Stimulated activated CD4-positive, alpha-beta T cell treated with anti-CD3 and anti-CD28 coated beads, TNF-alpha, amount 100 ng/mL, for 48 hours (primary cell): ENCODE measurements at places on chromosomes 12 and 14.

GRCh38 chr12:95096852-95097251 is 23.4 kb upstream of the NR2C1 start:
- DNase-seq, result no peak

GRCh38 chr12:10621278-10621677 is 7.9 kb upstream of the MAGOHB start:
- no peak for DNase-seq

DNA sequence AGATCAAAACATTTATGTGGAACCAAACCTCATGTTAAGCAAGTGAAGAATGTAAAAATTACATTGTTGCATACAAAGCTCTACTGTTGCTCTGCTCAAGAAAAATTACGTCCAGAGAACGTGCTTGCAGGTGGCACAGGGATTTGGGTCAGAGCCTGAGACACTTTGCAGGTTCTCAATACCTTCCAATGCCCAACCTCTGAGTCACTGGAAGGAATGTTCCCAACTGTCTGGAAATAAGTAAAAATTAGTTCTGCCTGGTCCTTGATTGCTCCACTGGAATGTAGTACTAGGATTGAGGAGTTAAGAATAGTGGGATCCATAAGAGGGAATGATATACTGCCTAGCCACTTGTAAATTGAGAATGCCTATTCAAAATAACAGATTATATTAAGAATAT is 2.8 kb upstream of the IFNG start:
- DNase-seq, result no peak

DNA sequence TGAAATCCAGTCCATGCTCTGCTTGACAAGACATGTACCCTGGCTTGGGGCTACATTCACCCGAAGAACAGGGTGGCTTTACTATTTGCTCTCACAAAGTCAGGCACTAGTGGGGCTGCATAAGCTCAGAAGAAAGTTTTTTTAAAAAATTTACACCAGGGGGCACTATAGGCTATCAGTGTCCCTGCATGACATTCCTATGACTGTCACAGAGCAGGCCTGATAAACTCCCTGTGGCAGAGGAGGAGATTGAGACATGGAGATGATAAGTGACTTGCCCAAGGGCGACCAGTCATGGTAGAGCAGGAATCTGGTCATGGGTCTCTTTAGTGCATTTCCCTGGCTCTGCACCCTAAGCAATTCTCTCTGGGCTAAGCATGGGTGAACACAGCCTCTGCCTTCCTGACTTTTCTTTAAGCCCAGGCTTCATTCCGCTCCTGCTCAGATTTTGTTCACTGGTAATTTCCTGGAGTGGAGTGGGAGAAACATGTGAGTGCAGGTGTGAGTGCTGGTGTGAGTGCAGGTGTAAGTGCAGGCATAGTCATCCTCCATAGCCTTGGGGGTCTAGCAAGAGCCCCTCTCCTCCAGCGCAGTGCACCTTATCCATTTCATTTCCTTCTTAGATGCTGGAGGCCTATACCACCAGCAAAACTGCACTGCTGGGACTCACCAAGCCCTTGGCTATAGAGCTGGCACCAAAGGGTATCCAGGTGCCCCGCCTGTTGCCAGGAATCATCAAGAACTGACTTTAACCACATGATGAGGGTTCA is 91.6 kb downstream of the DHRS2 start:
- no peak for DNase-seq

DNA sequence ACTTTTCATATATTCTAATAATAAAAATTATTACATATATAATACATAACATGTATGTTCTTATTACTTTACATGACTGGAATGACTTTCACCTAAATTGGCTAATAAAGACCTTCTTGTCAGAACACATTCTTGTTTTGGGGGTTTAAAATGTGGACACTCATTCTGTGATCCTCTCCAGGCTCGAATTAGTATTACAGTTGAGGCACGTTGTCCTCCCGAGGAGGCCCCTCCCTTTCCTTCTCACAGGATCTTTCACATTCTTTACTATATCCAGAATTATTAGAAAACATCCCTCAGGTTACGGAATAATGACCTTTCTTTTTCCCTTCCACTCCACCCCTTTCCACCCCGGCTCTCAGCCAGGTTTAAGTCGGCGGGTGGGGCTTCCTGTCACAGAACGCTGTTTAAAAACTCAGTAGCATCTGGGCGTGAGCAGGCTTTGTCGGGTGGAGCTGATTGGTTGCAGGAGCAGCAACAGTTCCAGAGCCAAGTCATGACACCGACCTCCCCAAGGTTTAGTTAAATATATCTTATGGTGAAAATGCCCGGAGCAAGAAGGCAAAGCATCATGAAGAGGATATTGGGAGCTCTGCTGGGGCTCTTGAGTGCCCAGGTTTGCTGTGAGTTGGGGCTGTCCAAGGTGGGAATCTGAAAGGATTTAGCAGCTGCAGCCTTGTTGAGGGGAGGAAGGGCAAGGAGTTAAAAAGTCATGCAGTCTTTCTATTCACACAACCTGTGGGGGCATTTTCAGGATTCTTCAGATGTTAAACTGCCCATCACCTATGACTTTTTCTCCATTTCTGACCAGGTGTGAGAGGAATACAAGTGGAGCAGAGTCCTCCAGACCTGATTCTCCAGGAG is 396.7 kb upstream of the OR4E1 start:
- DNase-seq, result no peak

DNA sequence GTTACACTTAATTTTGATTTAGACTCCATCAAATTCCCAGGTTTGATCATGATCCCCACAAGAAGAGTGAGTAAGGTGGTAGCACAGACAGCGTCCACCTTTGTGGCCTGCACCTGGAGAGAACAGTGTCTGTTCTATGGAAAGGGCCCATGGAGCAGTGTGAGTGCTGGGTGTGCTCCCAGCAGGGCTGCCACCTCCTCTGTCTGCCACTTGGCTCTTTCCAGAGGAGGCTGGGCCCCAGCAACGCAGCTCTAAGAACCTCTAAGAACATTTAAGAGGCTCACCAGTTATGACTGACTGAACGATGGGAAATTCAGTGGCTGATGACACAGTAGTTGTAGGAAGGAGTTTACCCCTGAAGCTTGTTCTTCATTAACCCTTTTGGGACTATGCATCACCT is 17.3 kb downstream of the VDR start:
- no peak for DNase-seq

GRCh38 chr12:42255866-42256261 is 17.8 kb upstream of the YAF2 start:
- no peak for DNase-seq

DNA sequence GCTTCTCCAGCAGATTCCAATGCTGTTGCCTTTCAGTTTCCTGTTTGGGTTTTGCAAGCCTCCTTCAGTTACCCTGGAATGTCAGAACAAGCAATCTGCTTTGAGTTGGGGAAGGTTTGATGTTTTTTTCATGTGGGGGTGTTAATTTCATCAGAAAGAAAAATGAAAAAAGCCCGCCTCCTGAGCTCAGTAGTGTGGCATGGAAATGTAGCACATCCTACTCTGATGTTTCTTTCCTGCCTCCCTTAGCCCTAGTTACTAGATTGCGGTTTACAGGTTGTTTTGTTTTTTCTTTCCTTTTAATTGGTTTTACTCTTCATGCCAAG is 22.6 kb downstream of the IFNG-AS1 start:
- no peak for DNase-seq

DNA sequence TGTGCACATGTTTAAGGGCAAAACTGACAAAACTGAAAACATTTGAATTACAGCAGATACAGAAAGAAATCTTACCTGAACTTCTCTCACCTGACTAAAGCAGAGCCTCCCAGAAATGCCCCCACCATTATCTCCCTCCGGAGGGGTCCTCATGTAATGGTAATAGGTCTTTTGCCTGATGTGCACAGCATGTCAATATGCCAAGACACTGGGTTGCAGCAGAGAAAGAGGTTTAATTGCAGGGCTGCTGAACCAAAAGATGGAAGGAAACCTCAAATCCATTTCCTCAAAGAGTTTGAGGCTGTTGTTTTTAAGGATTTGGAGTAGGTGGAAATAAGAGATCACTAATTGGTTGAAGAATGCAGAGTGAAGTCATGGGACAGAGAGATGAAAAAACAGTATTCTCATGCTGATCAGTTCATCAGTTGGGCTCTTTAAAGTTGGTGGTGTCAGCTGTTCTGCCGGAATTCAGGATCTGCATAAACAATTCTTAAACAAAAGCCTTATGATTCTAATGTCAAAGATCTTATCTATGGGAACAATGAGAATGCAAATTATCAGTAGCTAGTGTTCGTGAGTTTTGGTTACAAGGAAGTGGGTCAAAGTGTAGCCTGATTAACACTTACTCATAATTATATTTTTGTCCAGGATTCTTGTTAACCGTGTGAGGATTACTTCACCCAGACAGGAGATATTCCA is 18.2 kb downstream of the ANG start:
- DNase-seq, result no peak

- no peak for DNase-seq
These were observed 35.6 kb downstream of the SCFD1 start for GRCh38 chr14:30657606-30658163.

DNA sequence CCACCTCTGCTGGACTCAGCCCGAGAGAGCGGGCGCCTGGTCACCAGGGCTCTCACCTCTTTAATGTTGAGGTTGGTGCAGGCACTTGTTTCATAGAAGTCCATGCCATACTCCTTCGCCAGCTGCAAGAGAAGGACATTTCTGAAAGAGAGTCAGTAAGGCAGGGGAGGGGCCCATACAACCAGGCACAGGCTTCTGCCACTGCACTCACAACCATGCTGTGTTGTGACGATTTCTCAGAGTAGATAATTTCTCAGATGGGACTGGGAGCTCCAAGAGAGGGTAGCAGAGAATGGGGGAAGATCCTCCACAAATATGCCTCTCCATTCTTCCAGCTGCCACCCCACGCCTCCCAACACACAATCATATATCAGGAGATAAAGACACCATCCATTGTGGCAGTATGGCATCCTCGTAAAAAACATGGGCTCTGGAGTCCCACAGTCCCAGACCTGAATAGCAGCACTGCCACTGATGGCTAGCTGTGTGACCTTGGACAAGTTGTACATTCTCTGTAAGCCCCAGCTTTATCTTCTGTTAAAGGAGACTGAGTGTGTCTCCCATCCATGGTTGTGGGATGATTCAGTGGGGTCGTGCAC is 6.2 kb upstream of the GPX2 start:
- DNase-seq, result no peak

DNA sequence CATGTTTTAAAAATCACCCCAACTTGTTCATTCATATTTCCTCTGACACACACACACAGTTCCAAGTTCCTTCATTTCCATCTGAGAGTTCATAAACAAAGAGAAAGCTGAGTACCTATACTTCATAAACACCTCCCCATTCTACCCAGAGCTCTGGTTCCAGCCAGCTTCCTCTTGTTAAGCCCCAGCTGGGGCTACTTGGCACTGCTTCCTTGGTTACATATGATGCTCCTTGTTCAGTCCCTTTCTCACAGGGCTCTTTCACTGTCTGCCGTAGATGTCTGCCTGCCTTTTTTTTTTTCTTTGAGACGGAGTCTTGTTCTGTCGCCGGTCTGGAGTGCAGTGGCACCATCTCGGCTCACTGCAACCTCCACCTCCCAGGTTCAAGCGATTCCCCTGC is 77.5 kb downstream of the COX16 start:
- DNase-seq, result no peak

DNA sequence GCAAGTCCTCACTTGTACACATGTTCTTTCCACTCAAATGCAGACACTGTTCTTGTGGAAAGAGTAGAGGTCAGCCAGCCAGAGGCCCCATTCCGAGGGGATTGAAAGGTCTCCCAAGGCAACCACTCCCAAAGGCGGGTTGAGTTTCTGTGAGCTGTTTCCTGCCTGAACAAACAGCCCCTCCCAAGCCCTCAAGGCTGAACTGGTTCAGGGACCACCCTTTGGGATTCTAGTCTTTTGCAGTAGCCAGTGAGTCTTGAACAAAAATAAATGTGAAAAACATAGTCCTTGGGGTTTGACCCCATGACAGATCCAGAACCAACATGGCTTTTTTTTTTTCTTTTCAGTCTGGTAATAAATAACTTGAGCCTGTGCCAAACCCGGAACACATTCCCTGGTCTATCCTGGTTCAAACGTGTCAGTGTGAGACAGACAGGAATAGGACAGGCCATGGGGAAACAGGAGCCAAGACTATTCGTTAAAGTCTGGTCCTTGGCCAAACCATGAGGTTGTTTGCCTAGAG is 17.6 kb upstream of the STK38L start:
- DNase-seq, result no peak

DNA sequence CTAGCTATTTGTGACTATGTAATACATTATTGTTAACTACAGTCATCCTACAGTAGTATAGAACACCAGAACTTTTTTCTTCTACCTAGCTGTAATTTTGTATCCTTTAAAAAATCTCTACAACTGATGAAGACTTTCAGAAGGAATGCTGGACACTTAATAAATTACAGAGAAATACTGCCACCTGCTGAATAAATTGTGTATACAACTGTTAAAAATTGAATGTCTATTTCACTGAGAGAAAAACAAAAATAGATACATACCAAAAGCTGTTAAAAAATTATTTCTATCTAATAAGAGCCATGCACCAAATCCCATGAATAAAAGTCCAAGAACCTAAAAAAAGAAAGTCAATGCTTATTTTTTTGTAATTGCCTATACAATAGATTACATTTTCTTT is 6.6 kb downstream of the TSPAN19 start:
- DNase-seq, result no peak

DNA sequence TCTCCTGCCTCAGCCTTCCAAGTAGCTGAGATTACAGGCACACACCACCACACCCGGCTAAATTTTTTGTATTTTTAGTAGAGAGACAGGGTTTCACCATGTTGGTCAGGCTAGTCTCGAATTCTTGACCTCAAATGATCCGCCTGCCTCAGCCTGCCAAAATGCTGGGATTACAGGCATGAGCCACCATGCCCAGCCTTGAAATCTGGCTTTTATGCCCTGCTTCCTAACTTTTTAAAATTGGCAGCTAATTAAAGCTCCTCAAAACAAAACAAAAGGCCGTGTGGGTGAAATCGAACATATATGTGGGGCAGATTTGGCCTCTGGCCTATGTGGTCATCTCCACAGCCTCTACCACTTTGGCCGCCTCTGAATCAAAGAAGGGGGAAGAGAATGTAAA is 37.9 kb downstream of the KCTD10 start:
- DNase-seq, result no peak

DNA sequence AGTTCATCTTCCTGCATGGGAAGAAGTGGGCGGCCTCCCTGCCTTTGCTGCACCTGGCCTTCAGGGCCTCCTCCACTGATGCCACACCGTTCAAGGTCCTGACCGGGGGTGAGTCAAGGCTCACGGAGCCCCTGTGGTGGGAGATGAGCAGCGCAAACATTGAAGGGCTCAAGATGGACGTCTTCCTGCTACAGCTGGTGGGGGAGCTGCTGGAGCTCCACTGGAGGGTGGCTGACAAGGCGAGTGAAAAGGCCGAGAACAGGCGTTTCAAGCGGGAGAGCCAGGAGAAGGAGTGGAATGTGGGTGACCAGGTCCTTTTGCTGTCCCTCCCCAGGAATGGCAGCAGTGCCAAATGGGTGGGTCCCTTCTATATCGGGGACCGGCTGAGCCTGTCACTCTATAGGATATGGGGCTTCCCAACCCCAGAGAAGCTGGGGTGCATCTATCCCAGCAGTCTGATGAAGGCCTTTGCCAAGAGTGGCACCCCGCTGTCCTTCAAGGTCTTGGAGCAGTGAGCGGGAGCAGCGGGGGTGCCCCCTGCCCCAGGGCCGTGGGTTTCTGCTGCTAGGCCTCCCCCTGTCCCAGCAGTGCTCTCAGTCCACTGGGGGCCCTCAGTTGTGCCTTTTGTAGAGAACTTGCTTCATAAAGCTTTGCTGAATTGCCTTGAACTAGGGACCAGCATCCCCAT is 12.4 kb downstream of the CBLN3 start:
- DNase-seq, result no peak
